ENCODE measurements at places on chromosomes 11 and 22. TPM values are rescaled to one million over a fixed set of nuclear protein-coding genes. Genes with fewer than 3 reads are reported as not detected.

The ART5 gene
- 7.5 TPM for total RNA-seq

- peak; percentile 65 for DNase-seq
- peaks cover 3% of the 10 kb centered on the region for H3K4me1 ChIP-seq
- H3K27me3 ChIP-seq = no peaks in the 10 kb centered on the region
Observed at GRCh38 chr11:8242499-8243280, 21.0 kb downstream of the LMO1 start.

- no peak overlapping the region for H3K27ac ChIP-seq
- DNase-seq = no peak
- H3K27me3 ChIP-seq = no peaks in the 10 kb centered on the region
- H3K36me3 ChIP-seq = no peaks in the 10 kb centered on the region
- no peaks in the 10 kb centered on the region for H3K4me1 ChIP-seq
- no peak overlapping the region for H3K4me3 ChIP-seq
Observed at GRCh38 chr11:134340354-134340964, 8.7 kb downstream of the GLB1L2 start.

DNA sequence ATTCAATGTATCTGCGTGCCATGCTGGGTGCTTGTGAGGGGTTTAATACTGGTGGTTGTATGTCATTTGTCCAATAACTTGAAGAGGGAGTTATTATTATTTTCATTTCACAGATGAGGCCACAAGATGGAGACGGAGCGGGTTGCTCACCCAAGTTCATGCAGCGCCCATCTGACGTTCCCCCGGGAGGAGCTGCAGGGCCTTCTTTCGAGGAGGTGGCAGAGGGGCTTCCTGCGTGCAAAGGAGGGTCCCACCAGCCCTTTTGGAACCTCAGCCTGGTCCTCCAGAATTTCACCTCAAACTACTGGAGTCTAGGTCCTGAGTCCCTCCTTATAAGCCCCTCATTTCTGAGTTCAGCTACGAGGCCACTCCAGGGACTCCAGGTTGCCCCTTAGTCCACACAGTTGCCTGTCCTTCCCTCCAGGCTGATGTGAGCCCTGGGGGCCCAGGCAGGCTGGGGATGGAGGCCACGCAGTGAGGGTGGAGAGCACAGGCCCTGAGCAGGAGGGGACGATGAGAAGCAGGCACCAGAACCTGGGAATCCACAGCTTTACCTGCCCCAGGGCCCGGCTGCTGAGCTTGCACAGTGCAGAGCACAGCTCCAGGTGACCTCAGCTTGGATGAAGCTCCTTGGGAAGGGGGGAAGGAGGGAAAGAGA lies 2.9 kb upstream of the VSIG10L2 start:
- DNase-seq = no peak
- H3K4me3 ChIP-seq = no peak overlapping the region
- peaks cover 3% of the 10 kb centered on the region for H3K4me1 ChIP-seq
- H3K27ac ChIP-seq = no peak overlapping the region
- H3K36me3 ChIP-seq = no peaks in the 10 kb centered on the region
- H3K27me3 ChIP-seq = no peaks in the 10 kb centered on the region

GRCh38 chr22:39327995-39328754 lies 8.8 kb upstream of the RPL3 start:
- no peaks in the 10 kb centered on the region for H3K4me1 ChIP-seq

Measured in H9 (cell line).